ENCODE measurements at places on chromosomes 12 and 14. TPM values are rescaled to one million over a fixed set of nuclear protein-coding genes. Genes with fewer than 3 reads are reported as not detected.

Gene TAS2R20
- 0.60 TPM for total RNA-seq

Gene CCDC198
- total RNA-seq, result not detected

Gene KRT6C
- not detected for total RNA-seq

Gene NKX2-1
- total RNA-seq, result not detected

Gene ADAM20
- 0.43 TPM for total RNA-seq

Gene CCDC175
- total RNA-seq, result not detected

Gene WDR89
- 27.7 TPM for total RNA-seq

DNA sequence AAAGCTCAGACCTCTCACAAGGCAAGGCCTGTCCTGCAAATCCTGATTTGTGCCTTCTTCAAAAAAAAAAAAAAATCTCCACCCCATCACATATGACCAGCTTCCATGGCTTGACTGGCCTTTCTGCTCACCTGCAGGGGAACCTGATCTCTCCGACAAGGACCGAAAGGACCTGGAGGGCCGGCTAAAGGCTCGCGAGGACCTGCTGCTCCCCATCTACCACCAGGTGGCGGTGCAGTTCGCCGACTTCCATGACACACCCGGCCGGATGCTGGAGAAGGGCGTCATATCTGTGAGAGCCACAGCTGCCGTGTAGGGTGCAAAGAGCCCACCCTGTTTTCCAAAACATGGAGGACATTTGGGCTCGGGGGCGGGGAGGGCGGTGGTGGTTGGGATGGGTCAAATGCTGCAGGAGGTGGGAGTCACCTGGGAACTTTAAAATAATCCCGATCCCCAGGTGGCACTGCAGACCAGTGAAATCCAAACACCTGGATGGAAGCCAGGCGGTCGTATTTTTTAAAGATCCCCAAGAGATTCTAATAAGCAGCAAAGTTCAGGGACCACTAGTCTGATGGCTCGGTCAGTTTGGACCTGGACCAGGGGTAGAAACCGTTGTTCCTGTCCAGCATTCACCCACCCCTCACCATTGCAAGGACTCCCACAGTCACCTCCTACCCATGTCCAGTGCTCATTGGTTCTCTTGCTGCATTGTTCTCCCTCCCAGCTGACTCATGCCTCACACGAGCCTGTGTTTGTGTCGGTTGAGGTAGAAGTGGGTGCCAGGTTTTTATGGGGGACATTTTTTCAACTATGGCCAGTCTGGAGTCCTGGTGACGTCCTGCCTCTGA lies 44.8 kb downstream of the FOXN4 start:
- DNase-seq, result peak; percentile 69

GRCh38 chr12:66340131-66340530 lies 37.8 kb downstream of the HELB start:
- DNase-seq, result no peak

DNA sequence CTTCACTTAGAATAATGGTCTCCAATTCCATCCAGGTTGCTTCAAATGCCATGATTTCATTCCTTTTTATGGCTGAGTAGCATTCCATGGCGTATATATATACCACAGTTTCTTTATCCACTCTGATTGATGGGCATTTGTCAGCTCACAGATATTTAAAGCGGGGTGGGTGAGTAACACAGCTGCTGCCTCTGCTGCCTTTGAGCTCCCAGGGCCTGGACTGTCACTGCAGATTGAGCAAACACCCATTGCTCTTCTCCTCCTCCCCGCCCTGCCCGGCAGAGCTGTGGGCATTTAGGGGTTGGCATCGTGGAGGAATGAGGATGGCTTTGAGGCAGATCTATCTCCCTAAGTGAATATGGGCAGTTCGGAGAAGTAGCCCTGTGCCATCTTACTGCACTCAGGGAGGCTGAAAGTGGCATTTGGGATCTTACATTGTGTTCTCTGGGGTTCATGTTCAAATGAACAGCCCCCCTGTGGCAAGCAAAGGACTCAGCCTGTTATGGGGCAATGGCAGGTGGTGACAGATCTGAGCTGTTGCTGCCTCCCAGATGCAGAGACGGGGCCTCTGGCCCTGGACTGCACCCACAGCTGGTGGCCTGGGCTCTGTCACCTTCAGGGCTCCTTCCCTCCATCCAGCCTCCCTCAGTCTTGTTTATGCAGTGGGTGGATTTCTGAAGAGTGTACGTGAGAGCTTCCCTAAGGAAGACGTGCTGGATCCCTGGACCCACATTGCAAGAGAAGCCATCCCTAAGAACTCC lies 4.9 kb downstream of the RFLNA start:
- DNase-seq, result no peak

DNA sequence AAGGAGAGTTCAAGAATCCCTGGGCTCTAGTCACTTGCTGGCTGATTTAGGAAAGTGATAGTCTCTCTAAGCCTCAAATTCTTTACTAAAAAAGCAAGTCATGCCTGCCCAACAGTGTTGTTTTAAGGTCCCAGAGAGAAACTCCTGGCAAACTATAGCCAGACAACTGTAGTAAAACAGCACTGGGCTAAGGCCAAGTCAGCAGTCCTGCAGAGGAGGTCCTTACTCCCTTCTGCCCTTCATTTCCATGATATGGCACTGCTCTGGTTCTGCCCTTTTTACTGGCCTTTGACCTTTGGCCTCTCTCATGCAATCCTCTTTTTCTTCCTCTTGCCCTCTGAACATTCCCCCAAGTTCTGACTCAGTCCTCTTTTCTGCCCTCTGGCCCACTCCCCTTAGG lies 74.9 kb downstream of the VWF start:
- no peak for DNase-seq

- DNase-seq, result no peak
These were observed 121.5 kb downstream of the SLC15A5 start for GRCh38 chr12:16155938-16156337.

DNA sequence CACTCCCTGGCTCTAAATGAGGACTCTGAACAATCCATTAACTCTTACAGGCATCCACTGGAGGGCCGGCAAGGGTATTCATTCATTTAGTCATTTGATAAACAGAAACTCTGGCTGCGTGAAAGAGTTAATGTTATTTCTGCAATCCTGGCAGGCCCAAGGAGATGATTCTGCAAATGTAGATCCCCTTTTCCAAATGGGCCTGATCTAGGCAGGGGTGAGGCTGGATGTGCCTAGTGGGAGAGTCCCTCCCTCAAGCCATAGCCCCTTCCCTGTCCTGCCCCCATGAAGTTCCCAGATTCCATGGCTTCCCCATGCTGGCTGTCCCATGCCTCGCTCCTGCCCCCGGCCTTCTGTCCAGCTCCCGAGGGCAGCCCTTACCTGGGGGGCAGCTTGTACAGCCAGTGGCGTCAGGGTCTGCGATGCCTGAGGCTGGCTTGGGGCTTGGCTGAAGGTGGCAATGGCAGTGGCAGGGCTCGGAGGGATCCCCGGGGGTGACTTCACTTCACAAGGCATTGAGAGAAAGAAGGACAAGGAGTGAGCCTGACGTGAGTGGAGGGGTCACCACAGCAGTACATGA lies 18.4 kb downstream of the POU6F1 start:
- DNase-seq, result no peak

DNA sequence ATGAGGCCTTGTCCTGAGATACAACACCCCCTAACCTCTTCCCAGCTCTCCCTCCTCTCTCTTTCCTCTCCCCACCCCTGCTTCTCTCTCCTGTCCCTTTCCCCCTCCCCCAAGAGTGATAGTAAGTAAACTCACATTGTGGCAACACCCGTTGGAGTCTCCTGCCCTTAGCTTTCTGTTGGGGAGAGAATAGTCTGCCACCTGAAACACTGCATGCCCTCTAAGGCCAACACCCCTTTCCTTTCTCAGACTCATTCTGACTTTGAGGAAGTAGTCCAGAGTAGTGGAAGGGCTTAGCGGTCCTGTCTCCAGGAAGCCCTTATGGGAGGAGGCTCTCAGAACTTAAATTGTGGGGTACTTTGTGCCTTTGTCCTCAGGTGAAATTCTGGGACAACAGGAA lies 95.2 kb downstream of the PRKCH start:
- DNase-seq, result no peak

GRCh38 chr14:77682158-77682553 lies 25.7 kb downstream of the ALKBH1 start:
- no peak for DNase-seq

DNA sequence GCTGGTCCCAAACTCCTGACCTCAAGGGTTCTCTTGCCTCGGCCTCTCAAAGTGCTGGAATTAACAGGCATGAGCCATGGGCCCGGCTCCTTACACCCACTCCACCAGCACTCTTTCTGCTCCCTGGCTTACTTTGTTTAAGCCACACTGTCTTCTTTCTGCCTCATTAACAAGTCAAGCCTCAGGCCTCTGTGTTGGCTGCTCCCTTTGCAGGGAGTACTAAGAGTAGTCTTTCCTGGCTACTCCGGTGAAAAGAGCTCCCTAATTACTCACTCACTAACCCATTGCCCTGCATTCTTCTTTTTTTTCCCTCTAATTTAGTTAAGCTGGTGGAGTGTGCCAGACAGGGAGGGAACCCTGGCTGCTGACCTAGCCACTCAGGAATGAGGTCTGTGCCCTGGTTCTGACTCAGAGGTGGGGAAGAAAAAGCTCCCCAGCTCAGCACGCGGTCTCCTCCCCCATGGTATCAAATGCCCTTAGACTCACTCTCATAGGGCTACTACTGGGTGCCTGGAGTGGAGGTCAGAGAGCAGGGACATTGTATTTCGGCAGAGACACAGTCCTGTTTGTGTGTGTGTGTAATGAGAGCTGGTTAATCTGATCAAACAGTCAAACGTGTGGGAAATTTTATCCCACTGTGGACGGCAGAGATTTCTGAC lies 19.8 kb downstream of the GALNT6 start:
- DNase-seq, result no peak

- DNase-seq, result no peak
These were observed 3.0 kb upstream of the CLEC2B start for GRCh38 chr12:9872162-9872561.

DNA sequence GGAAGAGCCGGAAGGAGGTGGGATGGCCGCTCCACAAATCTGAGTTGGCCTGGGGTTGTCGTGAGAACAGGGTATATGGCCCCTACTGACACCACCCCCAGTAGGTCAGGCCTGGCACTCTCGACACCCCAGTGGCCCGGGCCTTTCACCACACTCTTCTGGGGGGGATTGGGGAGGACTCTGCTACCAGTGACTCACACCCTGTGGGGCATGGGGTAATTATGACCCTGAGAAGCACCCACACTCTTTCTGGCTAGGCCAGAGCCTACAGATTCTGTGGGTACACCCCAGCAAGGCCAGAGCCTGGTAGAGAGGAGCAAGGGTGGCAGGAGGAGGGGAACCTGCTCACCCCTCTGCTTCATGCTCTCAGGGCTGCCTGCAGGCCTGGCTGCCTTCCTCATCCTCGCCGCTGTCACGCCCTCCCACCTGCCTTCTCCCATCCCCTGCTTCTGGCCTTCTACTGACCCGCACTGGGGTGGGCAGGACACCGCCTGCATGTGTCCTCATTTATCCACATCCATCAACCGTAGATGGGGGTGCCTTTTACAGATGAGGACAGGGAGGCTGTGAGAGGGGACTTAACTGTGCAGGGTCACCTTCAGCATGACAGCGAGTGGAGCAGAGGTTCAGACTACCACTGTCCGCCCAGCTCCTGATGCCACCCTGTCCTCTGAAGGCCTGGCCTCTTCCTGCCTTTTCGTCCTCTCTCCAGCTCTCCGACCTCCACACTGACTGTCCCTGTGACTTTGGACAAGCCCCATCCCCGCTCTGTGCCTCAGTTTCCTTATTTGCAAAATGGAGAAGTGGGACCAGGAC lies 18.4 kb downstream of the ASB2 start:
- no peak for DNase-seq

DNA sequence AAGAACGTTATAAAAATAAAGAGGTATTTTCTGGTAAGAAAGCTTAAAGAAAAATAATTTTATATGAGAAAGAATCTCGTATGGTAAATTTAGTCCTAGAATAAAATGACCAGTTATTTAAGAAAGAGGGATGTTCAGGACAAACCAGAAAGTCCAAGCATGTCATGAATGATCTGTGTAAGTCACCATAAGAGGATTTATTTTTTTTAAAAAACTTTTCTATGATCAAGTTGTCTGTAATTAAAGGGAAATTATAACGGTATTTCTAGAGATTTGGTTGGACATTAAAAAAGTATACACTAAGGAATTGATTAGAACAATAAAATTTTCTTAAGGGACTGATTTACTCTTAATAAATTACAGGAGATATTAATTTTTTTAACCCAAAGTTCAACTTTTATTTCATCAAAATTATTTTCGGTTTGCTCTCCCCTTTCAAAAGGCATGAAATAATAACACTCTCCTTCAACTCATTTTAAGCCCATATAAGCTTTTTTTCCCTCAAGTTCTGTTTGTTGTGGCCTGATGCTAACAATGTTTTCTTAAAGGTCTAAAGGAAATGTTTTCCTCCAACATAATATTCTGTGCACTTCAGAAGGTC lies 49.9 kb upstream of the CPSF6 start:
- no peak for DNase-seq

DNA sequence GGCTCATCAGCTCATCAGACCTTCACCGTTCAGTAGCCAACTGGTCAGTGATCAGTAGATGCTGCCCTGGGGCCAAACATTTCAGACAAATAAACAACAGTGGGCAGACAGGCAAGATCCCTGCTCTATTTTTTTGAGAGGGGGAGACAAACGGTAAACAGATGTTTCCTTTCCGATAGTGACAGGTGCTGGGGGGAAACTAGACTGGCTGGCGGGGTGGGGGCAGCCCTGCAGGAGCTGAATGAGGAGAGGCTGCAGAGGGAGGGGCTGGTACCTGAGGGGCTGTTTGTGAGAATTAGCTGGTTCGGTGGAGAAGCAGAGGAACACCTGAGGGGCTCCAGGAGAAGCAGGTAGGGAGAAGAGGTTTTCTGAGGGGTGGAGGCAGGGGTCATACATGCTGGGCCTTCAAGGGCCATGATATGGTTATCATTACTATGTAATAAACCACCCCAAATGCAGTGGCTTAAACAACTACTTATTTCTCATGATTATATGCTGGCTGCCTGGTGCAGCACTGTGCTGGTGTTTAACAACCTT lies 8.2 kb upstream of the GOLGA3 start:
- no peak for DNase-seq

GRCh38 chr12:47033081-47033480 lies 46.3 kb upstream of the PCED1B start:
- no peak for DNase-seq

DNA sequence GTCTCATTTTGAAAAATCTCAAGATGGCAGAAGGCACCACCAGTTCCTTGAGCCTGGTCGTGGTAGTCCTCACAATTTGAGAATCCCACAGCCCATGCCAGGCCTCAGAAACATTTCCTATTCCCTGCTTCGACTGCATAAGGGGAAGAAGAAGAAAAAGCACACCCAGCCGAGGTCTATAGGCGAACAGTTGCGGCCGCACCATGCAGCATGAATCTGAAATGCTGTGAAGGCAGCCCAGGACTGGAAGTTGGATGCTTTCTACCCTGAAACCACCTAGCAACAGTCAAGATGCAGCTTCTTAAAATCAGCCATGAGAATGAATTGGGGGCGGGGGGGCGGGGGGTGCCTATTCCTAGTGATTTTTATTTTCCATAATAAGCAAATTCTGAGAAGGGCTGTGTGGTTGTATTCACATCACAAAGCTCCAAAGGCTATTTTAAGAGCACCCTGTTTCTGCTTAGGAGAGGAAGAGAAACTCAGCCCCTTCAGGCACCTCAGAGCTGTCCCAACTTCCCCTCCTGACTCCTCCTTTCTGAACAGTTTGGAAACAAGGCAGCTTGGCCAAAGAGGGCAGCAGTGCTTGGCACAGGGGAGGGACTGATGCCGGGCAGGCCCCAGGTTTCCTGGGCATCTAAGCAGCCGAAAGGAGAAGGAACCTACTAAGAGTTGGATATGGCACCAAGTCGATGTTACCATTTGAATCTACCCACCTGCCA lies 172.5 kb upstream of the FOXN3 start:
- no peak for DNase-seq

All from activated naive CD4-positive, alpha-beta T cell treated with anti-CD3 and anti-CD28 coated beads for 36 hours (primary cell).